ENCODE measurements at places on chromosomes 16 and 17.

- no peak for DNase-seq
Observed at GRCh38 chr16:89297156-89297874, 79.8 kb downstream of the ZNF778 start.

- no peak for DNase-seq
Observed at GRCh38 chr16:85663891-85664321, 24.8 kb downstream of the GINS2 start.

- DNase-seq, result no peak
Observed at GRCh38 chr16:86783636-86784626, 205.6 kb downstream of the FOXL1 start.

DNA sequence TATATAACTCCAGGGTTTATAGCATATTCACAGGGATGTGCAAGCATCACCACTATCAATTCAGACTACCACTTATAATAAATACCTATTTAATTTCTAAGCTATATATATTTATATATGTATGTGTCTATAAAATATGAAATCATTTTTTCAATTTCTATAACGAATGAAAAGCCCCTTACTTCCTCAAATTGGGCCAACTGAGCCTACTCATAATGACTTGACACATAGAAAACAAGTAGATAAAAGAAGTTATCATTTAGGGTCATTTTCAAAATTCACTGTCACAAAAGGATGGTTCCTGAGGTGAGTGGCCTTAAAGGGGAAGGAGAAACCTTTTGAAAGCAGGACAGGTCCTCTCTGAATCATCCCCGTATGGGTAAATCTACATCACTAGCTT lies 114.1 kb downstream of the ADCY9 start:
- DNase-seq, result no peak

DNA sequence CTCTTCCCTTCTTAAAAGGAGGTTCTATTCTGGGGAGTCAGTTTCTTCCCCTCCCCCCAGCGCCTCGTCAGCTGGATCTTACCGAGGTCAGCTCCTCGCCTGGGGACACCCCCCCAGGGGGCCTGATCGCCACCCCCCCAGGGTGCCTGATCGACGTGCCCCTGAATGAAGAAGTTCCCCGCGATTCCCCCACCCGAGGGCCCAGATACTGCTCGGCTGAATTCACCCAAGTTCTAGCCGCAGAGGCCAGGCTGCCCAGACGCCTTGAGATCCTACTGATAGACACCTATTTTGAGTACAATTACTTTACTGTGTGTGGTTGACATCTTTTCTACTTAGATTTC lies 1.4 kb downstream of the RAB11FIP3 start:
- DNase-seq, result no peak

- DNase-seq, result no peak
Observed at GRCh38 chr16:10552998-10553491, 27.4 kb downstream of the EMP2 start.

GRCh38 chr17:56910509-56911235 lies 3.2 kb downstream of the TRIM25 start:
- DNase-seq, result no peak

Measured in cortex of kidney (tissue), 1 donor.